ENCODE measurements at places on chromosomes 2 and 18.

DNA sequence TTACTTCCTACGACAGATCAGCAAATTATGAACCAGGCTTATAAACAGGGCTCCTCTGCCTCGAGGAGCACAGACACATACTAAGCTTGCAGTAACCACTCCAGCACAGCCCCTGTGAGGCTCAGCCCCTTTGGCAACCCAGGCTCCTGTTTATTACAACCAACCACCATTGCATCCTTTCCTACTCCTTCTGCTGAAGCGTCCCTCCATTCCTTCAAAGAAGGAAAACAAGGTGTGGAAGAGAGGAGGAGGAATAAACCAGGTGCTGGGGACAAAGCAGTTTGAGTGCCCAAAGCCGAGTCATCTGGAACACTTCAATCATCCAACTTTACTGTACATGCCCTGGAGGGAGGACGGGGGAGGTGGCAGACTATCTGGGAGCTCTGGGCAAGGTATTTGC lies 87.2 kb upstream of the MGAT4A start:
- DNase-seq = no peak

GRCh38 chr2:54059986-54060385 lies 55.4 kb upstream of the ACYP2 start:
- DNase-seq = no peak

- no peak for DNase-seq
Observed at GRCh38 chr2:162732946-162733698, 105.4 kb downstream of the KCNH7 start.

DNA sequence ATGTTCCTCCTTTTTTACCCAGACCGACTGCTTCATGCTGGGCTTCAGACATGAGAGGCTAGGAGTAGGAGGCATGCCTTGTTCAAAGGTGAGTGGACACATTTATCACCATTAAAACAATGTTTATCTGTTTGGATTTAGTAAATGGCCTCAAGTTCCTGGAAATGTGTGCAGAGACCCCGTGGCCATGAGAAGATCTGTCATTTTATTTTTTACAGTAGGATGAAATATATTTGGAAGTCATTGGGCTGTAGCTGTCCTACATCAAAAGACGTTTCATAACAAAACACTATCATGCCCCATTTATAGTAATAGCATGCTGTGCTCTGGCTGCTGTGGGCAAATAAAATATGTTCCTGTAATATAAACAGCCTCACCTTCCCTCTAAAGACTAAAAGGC lies 403.9 kb upstream of the TNP1 start:
- DNase-seq = no peak

- no peak for DNase-seq
Observed at GRCh38 chr18:21702602-21703001, 2.0 kb downstream of the ABHD3 start.

GRCh38 chr2:36246320-36246990 lies 109.1 kb upstream of the CRIM1 start:
- no peak for DNase-seq

GRCh38 chr2:96247009-96247408 lies 18.8 kb downstream of the TMEM127 start:
- DNase-seq = no peak

- DNase-seq = no peak
Observed at GRCh38 chr2:117502121-117502520, 312.4 kb upstream of the DDX18 start.

DNA sequence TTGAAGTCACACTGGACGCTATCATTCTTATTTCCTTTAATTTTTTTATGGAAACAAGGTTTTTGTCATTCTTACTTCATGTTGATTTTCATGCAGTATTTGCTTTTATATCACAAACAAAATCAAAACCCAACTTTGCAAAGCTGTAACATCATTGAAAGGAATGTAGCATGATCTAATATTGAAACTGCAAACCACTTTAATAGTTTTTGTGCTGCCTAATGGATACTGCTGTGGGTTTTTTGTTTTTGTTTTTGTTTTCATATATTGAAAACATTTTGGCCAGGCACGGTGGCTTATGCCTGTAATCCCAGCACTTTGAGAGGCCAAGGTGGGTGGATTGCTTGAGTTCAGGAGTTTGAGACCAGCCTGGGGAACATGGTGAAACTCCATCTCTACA lies 81.6 kb downstream of the MAP2 start:
- no peak for DNase-seq

DNA sequence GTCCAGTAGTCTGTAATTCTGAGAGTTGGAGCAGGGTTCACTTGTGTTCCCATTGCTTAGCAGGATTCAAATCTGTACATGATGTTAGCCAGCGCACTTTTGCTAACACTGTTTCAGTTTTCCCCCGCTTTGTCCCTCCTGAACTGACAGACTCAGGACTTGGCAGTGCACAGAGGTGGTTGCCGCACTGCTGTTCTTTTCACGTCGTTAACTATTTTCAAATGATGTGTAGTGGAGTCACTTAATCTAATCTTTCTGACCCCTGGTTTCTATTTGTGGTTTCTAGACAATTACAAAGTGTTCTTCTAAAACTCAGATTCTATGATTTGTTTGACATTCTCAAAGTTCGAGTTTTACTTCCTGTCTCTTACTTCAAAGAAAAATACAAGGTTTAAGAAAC lies 234.5 kb downstream of the RBM43 start:
- DNase-seq = no peak

DNA sequence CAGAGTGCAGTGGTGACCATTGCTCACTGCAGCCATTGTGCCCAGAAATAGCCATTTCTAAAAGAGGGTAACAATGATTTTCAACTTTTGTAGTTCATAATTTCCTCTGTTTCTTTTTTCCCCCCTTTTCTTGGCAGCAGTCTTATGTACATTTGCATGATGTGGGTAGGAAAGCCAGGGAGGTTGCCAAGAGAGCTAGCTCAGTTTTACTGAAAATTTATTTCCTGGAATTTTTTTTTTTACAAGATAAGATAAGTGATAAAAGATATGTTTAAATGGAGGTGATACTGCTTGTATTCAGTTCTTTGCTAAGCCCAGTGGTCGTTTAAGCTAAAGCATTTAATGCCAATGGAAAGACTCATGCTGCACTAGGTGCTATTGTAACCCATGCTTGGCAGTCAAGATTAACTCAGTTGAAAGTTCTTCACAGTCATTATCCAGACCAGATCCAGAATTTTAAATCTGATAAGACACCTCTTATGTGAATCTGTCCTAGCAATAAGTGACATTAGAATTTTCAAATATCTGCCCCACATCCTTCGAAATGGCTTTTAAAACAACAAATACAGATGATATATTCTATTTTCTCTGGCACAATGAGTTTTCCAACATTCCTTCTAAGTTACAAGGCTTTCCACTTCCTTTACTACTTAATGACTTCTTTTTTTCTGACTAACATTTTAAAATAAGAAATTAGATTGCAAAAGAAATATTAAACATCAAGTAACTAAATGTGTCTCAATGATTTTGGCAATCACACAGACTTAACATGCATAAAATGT lies 4.4 kb upstream of the ATP8B1 start:
- DNase-seq = no peak

GRCh38 chr2:158725441-158725891 lies 69.7 kb upstream of the DAPL1 start:
- no peak for DNase-seq

DNA sequence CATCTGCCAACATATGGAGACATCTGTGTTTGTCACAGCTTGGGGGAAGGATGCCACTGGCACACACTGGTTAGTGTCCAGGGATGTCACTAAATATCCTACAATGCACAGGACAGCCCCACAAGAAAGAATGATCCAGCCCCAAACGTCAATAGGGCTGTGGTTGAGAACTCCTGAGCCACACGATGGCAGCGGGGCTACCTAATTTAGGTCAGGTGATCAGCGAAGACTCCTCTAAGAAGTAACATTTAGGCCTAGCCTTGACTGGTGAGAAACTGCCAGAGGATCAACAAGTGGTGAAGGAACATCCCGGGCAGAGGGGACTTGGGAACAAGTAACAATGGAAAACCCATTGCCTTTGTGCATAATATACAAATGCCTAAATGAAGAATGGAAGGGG lies 5.0 kb upstream of the TGIF1 start:
- no peak for DNase-seq

GRCh38 chr2:11656671-11657101 lies 13.3 kb downstream of the NTSR2 start:
- no peak for DNase-seq

- no peak for DNase-seq
Observed at GRCh38 chr18:7856733-7857132, 289.6 kb downstream of the PTPRM start.

GRCh38 chr2:97870396-97870843 lies 125.3 kb downstream of the TMEM131 start:
- DNase-seq = no peak

DNA sequence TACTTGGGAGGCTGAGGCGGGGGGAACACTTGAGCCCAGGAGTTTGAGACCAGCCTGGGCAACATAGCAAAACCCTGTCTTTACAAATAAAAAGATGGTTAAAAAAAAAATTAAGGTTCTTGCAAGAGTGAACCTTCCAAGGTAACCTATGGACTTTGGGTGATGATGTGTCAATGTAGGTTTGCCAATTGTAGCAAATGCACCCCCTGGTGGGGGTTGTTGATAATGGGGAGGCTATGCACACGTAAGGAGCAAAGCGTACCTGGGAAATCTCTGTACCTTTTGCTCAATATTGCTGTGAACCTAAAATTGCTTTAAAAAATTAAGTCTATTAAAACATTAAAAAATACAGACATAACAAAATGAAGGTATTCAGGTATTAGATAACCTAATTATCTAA lies 70.4 kb downstream of the CWC22 start:
- DNase-seq = peak; percentile 14

GRCh38 chr18:75530118-75530517 lies 102.6 kb upstream of the SMIM21 start:
- DNase-seq = no peak

DNA sequence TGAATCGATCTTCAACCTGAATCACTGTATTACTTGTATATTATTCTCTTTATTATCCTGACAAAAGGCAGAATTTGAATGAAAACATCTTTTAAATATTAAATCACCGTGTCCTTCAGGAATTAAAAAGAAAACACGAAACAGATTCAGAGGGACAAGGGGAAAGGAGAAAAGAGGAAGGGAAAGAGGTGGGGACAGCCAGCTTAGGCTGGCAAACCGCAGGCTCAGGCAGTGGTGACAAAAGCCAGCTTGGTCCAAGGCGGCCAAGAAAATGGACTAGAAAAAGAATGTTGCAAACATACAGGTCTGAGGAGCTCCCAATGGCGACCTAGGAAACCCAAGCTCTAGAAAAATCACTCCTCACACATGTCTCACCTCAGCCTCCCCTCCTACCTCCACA lies 6.8 kb downstream of the B4GALT6 start:
- DNase-seq = no peak

DNA sequence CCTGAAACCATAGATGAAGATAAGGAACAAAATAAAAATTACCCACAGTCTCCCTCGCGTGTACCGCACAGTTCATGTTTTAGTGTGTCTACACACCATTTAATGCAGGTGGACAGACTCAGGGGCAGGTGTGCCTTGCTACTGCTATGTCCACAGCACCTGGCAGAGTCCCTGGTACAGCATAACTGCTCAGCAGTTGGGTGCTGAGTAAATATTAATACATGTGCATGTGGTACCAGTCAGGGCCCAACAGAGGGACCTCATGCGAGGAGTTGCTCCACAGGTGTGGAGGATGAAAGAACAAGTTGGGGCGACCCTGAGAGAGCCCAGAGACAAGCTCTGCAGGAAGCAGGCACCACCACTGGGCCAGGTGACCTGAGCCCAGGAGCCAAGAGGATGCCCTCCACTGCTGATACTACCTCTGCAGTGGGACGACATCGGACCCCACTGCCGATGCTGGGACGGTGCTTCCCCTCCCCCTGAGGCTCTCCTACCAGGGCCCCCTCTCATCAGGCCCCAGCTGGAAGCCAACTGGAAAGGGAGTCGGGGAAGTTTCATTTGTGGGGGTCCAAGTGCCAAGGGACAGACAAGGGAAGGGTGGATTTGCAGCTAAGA lies 100.8 kb downstream of the NEDD4L start:
- no peak for DNase-seq

GRCh38 chr2:137566387-137566786 lies 397.9 kb upstream of the HNMT start:
- no peak for DNase-seq

DNA sequence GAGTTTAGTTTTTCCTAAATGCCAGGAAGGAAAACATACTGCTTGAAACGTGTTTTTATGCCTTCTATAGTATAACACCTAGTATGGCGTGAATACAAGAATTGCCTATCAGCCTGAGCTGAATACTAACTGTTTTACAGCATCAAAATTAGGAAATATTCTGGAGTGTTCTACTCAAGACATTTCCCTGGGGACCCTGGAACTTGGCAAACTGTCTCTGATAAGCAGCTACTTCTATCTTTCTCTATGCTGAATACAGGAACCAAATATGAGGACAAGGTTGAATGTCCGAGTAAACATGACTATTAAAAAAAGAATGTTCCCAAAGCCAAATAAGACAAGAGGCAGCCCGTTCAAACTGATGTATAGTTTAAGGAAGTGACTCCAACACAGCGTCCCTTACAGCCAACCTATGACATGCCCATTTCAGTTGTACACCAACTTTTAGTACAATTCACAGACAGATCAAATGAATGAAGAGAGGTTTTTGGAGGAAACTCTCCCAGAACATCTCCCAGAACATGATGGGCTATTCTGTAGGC lies 951.3 kb upstream of the ACVR2A start:
- no peak for DNase-seq

DNA sequence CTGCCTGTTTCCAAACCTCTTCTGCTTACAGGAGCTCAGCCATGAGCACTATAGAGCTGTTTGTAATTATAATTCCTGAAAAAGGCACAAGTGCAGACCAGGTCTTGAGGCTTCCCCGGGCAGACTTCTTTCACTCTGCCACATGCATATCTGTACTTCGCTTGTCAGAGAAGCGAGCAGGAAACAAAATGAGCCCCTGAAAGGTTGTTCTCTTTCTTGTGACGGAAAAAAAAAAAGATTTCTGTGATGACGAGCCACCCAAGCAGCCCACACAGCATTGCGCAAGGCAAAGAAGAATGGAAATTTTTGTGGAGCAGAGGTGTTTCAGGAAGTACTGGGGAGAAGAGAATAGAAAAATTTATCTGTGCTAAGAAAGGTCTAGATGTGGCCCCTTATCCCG lies 54.0 kb upstream of the LINC00305 start:
- DNase-seq = no peak

- DNase-seq = no peak
Observed at GRCh38 chr2:46643951-46644350, 164.6 kb downstream of the TMEM247 start.

GRCh38 chr2:109538546-109538945 lies 75.2 kb downstream of the SEPTIN10 start:
- DNase-seq = no peak

DNA sequence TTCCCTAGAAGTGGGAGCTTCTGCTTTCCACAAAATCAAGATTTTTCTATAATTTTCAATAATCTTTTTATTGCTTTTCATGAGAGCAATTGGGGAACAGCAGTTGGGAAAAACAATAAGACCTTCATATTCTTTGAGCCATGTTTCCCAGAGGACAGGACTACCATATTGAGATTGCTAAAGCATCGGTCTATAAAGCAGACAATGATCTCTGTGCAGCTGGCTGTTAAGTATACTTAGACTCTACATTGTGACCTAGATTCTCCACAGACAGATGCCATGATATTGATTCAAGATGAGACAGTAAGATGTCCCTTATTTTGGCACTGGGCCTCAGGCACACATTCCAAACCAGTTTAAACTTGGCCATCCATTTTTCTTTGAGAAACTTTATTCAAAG lies 1178.7 kb downstream of the SUCLG1 start:
- DNase-seq = no peak
